Stimulated activated CD8-positive, alpha-beta memory T cell treated with anti-CD3 and anti-CD28 coated beads, Interleukin-4, amount 100 ng/mL, for 1 hour (primary cell): ENCODE measurements at places on chromosomes 6 and 20.

DNA sequence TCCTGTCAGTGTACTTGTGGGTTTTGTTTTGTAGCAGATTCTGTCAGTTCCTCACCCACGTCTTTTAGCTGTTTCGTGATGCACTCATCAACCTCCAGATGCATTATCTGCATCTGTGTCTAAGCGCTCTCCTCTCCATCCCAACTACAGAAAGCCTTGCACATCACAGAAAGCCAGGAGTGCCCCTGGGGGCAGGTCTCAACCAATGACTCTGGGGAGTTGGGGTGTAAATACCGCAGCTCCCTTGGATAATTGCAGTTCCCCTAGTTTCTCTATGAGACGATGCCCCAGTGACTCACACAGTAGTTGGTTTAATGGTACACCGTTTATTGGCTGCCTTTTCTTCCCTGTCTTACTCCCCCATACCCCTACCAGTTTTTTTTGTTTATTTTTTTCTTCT is 158.1 kb downstream of the SOX4 start:
- DNase-seq: no peak

DNA sequence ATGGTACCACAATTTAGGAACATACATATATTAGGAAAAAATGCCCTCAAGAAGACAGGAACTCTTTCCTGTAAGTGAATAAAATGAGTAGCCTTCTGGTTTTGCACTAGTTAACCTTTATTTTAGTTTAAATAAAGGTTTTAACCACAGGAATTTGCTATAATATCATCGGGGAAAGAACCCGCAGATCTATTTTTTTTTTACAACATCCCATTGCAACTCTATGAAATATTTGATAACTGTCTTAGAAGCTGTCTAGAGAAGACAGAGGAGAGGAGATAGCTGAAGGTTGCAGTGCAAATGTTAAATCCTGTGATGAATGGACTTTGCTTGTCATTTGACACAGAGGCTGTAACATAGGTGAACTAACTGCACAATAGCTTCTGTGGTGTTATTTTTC is 69.5 kb downstream of the TINAG start:
- no peak for DNase-seq

DNA sequence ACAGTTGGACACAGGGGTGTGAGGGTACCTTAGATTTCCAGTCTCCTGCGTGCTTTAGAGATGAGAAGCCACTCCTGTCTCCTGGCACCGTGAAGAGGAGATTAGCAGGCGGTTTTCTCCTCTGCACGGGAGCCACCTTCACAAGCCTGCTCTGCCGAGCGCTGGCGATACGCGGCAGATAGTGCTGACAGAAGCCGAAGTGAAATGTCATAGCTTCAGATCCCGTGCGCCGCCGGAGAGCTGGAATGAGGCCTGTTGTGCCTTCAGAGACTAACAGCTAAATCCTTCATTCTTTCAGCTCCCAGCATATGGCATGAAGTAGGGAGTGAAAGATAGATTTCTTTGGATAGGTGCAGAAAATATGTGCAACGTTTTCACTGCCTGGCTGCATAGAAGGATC is 371.0 kb downstream of the TAF4 start:
- no peak for DNase-seq

- no peak for DNase-seq
Measured at GRCh38 chr6:79260772-79261171, 26.3 kb upstream of the HMGN3 start.

DNA sequence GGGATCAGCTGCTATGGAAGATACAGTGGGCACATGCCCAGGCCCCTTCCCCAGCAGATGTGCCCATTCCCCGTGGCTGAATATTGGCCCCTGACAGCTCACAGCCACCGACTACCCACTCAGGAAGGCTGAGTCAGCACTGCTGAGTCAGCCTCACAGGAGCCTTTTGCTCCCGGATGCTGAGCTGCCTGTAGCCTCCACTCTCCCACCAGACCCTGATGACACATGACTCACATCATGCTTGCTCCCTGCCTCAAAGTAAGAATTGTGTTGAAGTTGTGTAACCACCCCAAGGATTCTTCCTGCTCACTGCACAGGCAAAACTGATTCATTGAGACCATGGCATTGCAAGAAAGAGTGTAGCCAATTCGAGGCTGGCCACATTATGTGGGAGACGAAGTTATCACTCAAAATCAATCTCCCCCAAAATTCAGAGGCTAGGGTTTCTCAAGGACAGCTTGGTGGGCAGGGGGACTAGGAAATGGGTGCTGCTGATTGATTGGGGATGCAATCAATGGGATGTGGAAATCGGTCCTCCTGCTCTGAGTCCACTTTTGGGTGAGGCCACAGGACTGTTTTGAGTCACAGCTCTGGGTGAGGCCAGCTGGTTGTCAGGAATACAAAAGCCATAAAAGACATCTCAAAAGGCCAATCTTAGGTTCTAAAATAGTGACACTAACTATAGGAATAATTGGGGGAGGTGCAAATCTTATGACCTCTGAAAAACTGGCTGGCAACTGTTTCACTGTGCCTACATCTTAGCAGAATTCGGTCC is 556.6 kb upstream of the CDH4 start:
- DNase-seq: no peak

DNA sequence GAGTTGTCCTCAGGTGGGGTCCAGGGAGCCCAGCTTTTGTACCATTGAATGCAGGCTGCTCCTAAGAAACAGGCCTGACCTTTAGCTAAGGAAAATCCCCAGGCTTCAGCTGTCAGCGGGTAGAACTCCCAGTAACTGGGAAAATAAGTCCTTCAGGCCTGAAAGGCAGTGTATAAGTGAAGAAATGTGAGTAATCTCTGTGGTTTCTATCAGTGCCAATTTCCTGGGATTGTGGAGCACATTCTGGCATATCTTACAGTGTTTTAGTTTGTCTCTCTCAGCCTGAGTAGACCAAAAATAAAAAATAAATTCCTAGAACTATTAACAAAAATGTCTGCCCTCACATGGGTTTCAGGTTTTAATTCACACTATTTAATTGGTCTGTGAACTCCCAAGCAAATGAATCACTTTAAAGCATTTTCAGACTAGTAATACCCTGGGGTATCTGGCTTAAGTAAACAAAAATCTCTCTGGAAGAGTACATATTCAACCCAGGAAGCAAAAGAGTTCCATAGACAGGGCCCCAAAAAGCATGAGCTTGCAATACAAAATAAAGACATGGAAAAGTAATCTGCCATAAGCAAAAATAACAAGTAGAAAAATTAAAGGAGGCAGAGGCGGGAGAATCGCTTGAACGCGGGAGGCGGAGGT is 566.2 kb upstream of the NOX3 start:
- DNase-seq: no peak

GRCh38 chr20:53020834-53021233 is 48.7 kb downstream of the TSHZ2 start:
- DNase-seq: no peak

DNA sequence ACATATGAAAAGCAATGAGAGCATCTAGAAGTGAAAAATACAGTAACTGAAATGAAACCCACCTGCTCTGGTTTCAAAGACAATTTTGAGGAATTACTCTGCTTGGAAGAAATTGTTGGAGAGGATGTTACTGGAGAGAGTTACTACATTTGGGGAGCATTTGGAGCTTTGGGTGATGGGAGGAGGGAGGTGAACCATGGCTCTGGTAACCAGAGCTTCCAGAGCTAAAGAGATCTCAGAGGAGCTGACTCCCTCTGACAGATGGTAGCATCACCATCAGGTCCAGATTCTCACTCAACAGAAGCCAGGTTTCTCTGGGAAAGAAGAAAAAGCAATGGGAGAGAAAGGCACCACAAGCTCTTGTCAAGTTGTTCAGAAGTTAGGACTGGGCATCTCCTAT is 42.2 kb upstream of the SMAP1 start:
- DNase-seq: no peak

- DNase-seq: no peak
Measured at GRCh38 chr6:150030611-150031010, 5.3 kb upstream of the RAET1L start.

GRCh38 chr6:157089258-157089657 is 234.1 kb downstream of the TMEM242 start:
- DNase-seq: no peak

DNA sequence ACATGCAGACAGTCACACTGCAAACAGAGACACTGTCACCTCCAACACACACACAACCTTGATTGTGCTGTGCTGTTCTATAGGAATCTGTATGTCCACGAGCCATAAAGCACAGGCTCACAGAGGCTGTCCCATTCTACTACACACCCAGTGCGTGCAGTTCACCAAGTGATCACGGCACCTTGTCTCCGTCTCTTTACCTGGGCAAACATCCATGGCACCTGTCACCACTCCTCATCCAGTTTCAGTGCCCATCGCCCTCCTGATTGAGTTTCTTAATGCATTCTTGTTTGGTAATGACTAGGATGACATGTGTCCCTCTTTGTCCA is 65.8 kb upstream of the STMND1 start:
- DNase-seq: no peak

GRCh38 chr20:29878777-29879442 is 1378.6 kb upstream of the DEFB115 start:
- no peak for DNase-seq

DNA sequence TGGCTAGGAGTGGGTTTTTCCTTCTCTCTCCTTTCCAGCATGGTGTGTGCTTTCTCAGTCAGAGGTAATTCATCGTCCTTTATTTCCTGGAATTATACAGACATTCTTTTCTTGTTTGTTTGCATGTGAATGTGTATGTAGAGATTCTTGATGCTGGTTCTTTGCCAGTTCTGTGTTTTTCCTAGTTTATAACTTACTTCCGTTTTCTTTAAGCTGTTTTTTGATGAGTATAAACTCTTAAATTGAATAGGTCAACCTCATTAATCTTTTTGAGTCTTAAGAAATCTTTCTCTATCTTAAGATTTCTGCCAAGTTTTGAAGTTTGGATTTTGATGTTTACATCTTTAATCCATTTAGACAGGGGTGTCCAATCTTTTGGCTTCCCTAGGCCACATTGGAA is 38.7 kb downstream of the IGF2R start:
- DNase-seq: no peak

DNA sequence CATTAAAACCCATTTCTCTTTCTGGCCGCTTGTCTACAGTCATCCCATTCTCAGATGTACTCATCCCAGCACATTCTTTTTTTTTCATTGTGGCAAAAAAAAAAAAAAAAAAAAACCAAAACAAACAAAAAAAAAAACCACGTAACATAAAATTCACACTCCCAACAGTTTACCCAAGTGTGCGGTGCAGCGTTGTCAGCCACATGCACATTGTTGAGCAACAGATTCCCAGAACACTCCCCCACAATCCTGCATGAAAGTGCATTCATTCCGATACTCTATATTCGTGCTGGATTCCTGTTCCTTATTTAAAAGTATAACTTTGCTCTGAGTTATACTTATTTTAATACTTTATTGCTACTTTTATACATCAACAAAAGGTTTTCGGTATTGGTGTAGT is 96.0 kb downstream of the SASH1 start:
- DNase-seq: no peak

DNA sequence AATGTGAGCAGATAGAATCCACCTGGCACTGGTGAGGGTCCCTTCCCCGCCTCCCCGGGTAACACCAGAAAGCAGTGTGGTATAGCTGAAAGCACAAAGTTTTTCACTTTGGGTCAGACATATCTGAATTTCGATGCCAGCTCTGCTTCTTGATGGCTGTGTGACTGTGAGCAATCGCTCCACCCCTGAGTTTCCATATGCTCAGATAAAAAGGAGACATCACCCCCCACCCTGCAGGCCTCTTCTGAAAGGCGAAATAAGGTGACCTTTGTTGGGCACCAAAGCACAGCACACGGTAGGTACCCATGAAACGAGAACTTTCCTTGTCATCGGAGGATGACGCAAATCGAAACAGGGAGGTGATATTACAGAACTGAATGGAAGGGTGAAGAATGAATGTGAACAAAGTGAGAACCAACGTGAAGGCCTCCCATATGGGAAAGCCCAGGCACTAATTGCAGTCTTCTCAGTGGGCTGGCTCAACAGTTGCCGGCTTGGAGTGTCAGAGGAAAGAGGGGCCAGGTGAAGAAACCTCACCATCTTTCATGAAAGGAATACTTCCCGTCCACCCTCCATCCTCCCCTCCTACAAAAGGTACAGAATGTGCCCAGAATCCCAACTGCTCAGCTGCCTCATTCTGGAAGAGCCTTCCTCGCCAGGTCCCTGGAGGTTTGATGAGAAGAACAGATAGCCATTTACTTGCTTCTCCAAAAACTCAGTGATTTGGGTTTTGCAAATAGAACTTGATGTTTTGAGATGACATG is 61.8 kb downstream of the NFATC2 start:
- no peak for DNase-seq

DNA sequence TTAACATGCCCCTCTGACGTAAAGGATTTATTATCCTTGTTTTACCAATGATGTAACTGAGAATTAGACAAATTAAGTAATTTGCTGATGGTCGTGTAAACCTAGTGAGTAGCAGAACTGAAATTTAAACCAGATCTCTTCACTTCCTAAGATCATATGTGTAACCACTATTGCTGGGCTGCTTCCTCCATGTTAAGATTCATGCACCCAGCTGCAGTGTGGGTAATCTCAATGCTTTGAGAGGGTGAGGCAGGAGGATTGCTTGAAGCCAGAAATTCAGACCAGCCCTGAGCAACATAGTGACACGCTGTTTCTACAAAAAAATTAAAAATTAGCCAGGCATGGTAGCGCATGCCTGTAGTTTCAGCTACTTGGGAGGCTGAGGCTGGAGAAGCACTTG is 97.9 kb downstream of the L3MBTL3 start:
- DNase-seq: no peak

DNA sequence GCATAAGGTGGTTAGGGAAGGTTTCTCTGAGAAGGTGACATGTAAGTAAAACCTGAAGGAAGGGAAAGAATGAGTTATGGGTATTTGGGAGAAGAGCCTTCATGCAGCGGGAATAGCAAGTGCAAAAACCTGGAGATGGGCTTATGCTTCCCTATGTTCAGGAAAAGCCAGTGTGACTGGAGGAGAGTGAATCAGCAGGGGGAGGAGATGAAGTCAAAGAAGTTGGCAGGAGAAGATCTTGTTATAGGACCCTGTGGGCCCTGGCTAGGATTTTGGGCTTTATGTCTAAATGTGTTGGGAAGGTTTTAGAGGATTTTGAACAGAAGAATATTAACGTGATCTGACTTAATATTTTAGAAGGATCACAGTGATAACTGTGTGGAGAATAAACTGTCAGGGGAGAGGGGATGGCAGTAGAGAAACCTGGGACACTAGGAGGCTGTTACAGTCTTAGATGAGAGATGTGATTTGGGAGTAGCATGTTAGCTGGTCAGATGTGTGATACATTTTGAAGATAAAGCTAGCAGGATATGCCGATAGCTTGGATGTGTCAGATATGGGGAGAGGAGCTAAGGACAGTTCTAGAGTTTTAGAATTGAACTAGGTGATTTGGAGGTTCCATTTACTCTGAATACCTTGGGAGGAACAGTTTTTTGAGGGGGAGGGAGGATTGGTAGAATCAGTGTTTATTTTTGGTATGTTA is 41.0 kb downstream of the PHF3 start:
- DNase-seq: no peak
